NCI-H1436 (cell line): ENCODE measurements at places on chromosomes 16 and 17.

DNA sequence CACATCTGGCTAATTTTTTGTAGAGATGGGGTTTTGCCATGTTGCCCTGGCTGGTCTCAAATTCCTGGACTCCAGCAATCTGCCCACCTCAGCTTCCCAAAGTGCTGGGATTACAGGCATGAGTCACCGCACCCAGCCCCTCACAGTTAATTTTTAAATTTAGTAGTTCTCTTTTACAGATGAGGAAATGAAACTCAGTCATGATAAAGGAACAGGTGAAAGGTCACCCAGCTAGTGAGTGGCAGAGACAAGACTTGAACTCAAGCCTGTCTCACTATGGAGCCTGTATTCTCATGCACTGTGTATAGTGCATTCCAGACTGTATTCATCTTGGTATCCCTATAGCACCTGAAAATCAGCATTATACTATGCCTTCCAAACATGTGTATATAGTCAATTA is 77.1 kb upstream of the WSB1 start:
- no peak for DNase-seq

- DNase-seq, result peak; percentile 41
These were observed 14.5 kb downstream of the C17orf100 start for GRCh38 chr17:6666077-6666521.

GRCh38 chr16:48526058-48526957 is 83.7 kb downstream of the N4BP1 start:
- peak; percentile 21 for DNase-seq

GRCh38 chr16:68091380-68092261 is 6.5 kb downstream of the NFATC3 start:
- peak; percentile 28 for DNase-seq

DNA sequence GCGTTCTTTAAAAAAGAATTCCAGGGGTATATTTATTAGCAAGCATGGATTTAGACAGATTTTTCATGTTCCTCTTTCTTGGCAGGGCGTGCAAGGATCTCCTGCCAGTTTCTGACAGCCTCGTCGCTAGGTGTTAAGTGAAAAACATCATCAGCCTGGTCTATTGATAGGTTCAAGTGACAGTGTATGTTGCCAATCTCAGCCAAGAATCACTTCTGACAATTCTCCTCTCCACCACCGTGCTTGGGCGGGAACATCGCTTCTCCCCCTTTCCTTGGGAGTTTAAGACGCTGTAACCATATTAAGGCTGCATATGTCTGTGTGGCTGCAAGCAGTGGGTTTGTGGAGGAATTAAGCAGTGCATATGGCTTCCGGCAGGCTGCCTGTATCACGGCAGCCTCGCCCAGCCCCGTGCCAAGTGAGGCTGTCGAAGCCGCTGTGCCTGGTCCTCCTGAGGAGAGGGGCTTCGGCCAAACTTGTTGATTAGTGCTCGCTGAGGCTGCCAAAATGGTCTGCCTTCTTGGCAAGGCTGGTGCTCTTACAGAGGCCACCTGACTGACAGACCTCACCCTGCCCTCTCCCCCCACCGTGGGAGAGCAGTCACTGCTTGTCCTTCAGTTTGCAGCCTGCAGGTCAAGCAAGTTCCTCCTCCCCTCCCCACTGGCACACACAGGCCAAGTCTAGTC is 132.2 kb upstream of the MPHOSPH6 start:
- no peak for DNase-seq

GRCh38 chr16:86042996-86043725 is 144.2 kb downstream of the IRF8 start:
- no peak for DNase-seq

GRCh38 chr16:66382966-66383299 is 16.4 kb downstream of the CDH5 start:
- no peak for DNase-seq

DNA sequence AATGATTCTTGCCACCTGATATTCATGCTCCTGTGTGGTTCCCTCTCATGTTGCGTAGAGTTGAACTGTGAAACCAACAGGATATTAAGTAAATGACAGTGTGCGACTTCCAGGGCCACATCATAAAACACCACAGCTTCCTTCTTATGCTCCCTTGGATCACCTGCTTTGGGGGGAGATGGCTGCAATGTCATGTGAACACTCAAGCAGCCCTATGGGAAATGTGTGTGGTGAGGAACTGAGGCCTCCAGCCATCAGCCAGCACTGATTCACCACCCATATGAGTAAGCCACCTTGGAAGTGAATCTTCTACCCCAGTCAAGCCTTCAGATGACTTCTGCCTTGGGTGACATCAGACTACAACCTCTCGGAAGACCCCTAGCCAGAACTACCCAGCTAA is 427.5 kb downstream of the UTP18 start:
- DNase-seq, result no peak

GRCh38 chr17:44854192-44854591 is 6.5 kb downstream of the HIGD1B start:
- DNase-seq, result no peak

DNA sequence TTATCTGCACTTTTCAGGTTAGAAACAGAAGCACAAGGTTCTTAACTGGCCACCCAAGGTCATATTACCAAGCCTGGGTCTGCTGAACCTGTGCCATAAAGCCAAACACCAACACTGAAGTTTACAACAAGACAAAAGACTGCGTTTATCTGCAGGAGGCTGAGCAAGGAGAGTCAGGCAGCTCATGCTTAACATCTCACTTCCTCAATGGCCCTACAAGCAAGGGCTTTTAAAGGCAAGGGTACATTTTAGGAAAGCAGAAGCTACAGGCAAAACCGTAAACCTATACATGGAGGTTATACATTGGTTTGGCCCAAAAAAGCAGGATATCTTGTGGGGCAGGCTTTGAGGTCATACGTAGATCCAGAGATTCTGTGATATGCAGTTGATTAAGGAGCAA is 91.2 kb downstream of the GNAO1 start:
- no peak for DNase-seq

GRCh38 chr17:79510071-79510470 is 100.8 kb downstream of the RBFOX3 start:
- no peak for DNase-seq

DNA sequence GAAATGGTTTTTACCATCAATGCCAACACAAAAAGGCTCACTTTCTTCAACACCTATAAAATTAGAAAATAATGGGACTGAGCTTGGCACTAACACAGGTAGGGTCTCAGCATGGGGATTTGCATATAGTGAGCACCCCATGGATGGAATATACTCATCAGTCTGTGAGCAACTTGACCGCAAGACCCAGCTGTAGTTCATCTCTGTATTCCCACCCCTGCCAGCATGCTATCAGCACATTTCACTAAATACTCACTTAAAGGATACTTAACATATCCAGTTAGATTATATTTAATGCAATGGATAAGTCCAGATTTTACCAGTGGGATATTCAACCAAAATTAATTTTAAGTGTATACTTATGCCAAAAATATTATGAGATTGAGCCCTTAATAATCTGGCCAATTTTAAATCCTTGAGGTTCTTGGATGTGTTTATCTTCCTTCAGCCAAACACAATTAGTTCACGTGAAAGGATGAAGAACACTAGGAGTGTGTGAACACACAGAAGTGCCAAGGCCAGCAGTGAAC is 66.7 kb downstream of the C16orf95 start:
- DNase-seq, result no peak

- DNase-seq, result no peak
These were observed 1.9 kb upstream of the MMD start for GRCh38 chr17:55423535-55423934.

DNA sequence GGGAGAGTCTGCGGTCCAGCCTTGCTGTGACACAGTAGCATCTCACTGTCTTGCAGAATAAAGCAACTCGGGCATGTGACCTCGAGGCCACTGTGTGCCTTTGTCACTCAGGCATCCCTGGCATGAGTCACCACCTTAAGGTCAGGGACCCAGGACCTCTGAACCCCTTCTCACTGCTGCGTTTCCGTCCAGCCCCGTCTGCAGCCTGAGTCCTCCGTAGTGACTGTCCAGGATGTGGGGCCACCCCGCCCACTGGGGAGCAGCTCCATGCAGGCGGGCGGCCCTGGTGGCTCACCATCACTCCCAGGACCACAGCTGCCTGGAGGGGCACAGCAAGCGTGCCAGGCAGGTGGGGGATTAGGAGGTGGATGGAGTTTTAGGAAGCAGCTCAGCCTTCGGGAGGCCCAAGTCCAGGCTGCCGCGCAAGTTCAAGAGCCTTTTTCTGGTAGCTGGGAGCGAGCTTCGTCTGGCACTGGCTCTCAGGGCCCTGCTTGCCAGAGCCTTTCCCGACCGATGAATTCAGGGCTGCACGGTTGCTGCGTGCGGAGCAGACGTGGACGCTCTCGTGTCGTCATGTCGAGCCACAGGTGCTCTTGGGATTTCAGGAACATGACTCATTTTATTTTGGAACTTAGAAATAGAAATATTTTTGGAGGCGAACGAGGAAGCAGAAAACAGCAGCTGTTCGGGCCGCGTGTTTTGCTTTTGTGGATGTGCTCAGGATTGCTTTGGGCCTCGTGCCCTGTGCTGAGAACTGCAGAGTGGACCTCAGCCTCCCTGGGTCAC is 16.8 kb downstream of the KCTD5 start:
- DNase-seq, result no peak

GRCh38 chr17:7818026-7818425 is 16.0 kb upstream of the KDM6B start:
- no peak for DNase-seq

DNA sequence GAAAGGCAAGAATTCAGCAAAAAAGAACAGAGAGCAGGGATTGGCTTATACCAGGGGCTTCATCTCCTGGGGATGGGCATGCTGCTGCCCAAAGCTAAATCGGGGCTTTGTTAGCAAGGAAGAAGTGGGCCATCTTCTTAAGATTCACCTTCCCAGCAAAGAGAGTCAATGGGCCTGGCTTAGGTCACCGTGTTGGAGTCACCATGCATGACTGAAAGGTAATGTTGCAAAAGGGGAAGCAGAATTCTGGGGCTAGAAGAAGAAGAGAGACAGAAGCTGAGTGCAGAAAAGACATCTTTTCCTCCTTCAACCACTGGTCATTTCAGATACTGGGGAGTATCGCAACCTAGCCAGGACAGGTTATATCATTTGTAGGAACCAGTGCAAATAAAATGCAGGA is 76.3 kb upstream of the KIFC3 start:
- DNase-seq, result no peak

- DNase-seq, result no peak
These were observed 28.4 kb downstream of the DNAH2 start for GRCh38 chr17:7745748-7746470.

DNA sequence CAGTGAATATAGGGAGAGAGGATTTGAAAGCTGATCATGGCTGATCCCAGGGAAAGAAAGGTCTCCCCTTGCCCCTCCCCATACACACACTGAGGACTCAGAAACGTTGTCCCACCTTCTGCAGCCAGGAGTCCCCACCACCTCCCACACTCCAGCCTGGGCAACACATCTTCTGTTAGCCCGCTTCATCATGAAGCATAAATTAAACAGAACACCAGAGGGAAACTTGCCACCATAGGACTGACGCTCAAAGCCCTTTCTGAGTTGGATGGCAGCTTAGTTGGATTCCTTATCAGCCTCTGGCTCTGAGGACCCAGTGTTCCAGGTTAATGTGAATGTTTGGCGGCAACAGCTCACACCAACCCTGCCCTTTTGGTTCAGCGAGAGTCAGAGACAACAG is 33.9 kb downstream of the ARHGAP27 start:
- no peak for DNase-seq

DNA sequence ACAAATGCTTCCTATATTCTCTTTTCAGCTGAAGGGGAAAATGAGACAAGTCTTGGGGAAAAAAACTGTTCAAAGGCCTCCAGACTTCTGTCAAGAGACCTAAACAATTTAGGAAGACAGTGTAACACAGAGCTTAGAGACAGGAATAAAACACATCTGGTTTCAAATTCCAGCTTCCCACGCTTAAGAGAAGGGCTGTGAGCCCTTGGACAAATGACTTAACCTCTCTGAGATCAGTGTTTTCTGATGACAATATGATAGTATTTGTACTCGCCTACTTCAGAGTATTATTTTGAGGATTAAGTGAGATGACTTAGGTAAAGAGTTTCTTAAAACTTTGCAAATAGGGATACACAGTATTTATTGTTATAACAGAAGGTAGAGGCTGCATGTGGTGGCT is 29.5 kb downstream of the SMURF2 start:
- DNase-seq, result no peak

- no peak for DNase-seq
These were observed 47.8 kb downstream of the HOXB1 start for GRCh38 chr17:48483004-48483403.

GRCh38 chr17:43873091-43873490 is 26.1 kb downstream of the CD300LG start:
- DNase-seq, result no peak

DNA sequence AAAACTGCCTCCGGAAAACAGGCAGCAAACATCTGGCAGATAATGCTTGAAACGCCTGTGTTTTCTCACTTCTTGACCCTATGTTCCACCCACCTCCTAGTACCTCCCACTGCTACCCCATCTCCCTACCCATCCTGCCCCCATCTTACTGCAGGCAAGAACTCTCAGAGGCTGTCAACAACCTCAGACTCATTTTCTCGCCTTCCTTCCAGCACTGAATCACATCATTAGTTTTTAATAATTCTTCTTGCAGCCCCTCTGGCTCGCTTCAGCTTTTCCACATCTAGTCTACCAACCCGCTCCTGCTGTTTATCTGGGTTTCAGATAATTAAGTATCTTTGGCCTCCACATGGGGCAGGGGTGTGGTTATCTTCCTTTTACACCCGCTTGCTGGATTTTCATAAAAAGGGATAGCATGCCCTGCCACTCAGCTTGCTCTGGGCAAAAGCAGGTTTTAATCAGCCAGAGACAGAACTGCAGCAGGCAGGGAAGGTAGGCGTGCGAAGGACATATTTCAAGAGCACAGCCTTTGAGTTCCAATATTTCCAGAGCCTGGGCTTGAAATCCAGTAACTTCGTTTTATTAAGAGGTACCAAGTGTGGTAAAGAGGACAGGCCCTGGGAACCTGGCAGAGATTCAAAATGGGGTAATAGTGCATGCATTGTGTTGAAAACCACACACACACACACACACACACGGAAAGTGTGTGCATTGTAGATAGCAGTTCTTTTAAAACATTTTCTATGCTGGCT is 87.5 kb downstream of the BMERB1 start:
- DNase-seq, result no peak

DNA sequence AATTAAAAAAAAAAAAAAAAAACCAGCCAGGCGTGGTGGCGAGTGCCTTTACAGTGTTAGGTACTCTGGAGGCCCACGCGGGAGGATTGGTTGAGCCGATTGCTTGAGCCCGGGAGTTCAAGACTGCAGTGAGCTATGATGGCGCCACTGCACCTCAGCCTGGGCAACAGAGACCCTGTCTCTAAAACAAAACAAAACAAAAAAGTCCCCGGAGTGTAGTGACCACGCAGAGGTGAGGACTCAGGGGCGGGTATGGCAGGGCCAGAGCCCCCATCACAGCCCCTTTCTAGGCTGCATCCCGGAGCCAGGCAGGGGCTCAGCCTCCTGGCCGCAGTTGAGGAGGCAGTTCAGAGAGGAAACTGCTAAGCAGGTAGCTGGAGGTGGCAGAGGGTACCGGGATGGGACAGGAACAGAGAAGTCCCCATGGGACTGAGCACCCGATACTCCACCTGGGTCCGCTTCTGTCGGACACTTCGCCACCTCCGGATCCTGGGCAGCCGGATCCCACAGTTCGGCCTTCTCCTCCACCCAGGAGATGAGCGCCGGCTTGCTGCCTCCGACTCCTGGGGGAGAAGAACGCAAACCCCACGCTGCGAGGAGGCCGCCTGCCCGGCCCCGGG is 800 bp downstream of the ZNF747 start:
- DNase-seq, result no peak
